ENCODE measurements at places on chromosomes 11 and 22.

- DNase-seq, result no peak
Measured at GRCh38 chr11:128902515-128903066, 11.4 kb downstream of the KCNJ5 start.

GRCh38 chr11:8025123-8025522 is 38.0 kb downstream of the EIF3F start:
- no peak for DNase-seq

GRCh38 chr11:68584097-68584496 is 100.2 kb upstream of the GAL start:
- DNase-seq, result peak; percentile 33

GRCh38 chr22:50630376-50630775 is 2.4 kb upstream of the ARSA start:
- no peak for DNase-seq

- no peak for DNase-seq
Measured at GRCh38 chr22:40116496-40117200, 61.1 kb upstream of the TNRC6B start.

DNA sequence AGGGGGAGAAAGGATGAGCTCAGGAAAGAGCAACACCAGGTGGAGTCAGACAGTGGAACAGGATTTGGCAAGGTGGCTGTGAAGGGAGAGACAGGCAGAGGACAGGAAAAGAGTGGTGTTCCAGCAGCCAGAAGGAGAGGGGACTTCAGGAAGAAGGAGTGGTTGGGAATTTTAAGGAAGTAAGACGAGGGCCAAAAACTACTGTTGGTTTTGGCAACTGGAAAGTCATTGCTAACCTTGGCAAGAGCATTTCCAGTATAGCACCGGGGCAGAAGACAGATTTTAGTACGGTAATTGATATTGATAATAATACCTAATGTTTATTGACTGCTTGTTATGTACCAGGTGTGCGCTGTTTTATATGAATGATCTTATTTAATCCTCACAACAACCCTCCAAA is 15.4 kb upstream of the DDX6 start:
- DNase-seq, result no peak

DNA sequence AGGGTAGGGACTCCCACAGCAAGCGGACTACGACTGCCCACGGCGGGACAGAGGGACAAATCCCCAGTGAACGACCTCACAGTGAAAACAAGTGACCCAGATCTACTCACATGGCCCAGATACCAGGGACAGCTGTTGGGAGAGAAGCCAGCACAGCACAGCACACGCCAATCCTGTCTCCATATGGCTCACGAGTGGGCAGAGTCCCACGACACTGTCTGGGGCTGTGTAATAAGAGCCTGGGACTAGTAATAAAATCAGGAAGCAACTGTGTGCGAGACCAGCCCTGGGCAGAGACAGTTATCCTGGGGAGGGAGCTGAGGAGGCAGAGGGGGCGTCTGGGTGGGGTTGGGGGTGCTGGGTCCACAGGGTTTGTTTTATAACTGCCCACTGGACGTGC is 385.0 kb downstream of the CTTN start:
- no peak for DNase-seq

DNA sequence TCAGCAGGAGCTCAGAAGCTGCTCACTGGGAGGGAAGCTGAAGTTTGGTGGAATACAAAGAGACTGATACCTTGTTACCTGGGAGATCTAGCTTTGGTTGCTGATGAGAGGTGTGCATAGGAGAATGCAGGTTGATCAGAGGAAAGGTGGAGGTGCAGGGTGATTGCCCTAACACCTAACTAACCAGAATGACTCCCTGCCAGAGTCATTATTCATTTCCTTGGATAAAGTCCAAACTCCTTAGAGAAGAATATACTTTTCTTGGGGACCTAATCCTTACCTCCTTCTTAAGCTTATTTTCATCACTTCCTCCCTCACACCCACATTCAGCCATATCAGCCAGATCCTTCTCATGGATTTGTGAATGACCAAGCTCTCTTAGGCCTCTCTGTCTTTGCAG is 814.2 kb upstream of the TENM4 start:
- no peak for DNase-seq

DNA sequence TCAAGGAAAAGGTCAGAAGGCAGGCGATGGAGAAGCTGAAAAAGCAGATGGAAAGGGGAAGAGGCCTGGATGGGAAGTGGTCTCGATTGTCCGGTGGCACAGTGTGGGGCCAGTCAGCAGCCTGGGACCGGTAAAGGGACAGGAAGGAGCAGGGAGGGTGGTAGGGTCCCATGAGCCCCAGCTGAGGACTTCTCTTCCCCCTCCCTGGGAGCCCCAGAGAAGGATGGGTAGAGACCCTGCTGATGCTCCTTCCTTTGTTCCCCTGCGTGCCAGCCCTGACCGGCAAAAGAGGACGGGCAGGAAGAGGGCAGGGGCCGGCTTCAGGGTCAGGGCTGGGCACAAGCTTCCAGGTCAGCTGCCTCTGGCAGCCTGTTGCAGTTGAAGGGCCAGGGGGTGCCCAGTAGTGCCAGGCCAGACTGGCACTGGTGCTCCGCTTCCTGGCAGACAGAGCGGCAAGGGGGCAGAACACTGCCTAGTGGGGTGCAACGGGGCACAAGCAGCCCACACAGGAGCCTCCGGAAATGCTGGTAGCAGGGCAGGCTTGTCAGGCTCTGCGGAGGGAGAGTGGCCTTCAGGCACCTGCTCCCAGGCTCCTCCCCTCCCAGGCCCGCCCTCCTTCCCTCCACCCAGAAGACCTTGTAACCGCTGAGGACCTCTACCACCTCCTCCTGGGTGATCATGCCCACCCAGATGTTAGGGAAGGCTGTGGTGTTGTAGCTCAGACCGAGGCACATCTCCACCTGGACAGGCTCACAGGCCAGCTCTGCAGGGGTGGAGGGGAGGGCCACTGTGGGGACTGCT is 739 bp upstream of the C1QTNF5 start:
- no peak for DNase-seq

- DNase-seq, result no peak
Measured at GRCh38 chr11:19781351-19781750, 68.7 kb downstream of the NAV2 start.

DNA sequence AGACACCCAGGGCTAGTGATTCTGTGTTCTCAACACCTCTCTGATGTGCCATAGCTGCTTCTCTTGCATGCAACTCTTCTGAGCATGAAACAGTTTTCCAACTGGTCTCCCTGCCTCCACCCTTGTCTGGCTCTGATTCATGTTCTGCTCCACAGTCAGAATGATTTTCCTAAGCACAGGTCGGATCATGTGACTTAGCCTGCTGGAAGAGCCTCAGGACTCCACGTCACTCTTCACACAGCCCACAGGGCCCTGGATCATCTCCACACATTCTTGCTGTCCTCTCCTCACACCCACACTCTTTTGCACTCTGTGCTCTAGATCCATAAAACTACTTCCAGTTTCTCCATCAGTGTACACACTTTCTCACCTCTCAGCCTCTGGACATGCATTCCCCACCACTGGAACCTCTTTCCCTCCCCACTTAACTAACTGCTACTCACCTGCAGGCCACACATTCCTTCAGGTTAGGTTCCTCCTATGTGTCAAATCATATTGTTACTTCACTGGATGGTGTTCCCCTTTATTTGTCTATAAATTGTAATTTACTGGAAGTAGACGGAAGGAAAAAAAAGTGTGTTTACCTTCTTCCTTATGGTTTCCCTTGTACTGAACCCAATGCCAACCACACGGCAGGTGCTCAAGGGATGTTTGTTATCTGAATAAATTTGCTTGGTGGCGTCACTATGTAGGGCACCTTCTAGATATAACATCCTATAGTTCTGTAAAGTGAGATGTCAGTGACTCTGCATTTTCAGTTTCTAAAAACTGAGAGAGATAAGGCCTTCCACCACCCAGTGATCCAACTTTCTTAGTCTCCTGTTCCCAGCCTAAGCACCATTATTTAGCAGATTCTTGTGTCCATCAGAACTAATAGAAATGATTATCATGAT is 133.7 kb downstream of the ETS1 start:
- no peak for DNase-seq

- no peak for DNase-seq
Measured at GRCh38 chr22:35614404-35614803, 2.7 kb downstream of the MB start.

GRCh38 chr22:46739094-46739870 is 1.2 kb upstream of the CERK start:
- DNase-seq, result peak; percentile 53

DNA sequence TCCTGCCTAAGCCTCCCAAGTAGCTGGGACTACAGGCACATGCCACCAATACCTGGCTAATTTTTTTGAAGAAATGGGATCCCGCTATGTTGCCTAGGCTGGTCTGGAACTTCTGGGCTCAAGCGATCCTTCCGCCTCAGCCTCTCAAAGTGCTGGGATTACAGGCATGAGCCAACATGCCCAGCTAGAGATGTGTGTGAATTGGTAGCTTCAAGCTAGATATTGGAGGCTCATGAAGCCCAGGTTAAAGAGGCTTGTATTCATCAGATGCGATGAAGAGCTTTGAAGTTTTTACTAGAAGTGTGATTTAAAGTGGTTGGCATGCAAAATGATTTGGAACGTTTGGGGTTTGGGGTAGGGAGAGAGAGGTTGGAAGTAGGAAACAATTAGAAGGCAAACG is 19.6 kb downstream of the NF2 start:
- DNase-seq, result no peak

- peak; percentile 26 for DNase-seq
Measured at GRCh38 chr11:118841469-118842242, 42.0 kb upstream of the CXCR5 start.

All from activated B cell treated with CpG ODN at 0.5 μM for 24 hours (primary cell).